ENCODE measurements at places on chromosomes 12 and 14. TPM values are rescaled to one million over a fixed set of nuclear protein-coding genes. Genes with fewer than 3 reads are reported as not detected.

Gene KRT77
- not detected for total RNA-seq

Gene GARIN6
- not detected for total RNA-seq

Gene LARP4
- total RNA-seq: 34.7 TPM

Gene SERPINA9
- total RNA-seq: not detected

Gene MYF5
- total RNA-seq: not detected

Gene NKX2-8
- total RNA-seq: not detected

Gene KRT75
- not detected for total RNA-seq

- DNase-seq: peak; percentile 93
These were observed 43.9 kb downstream of the PPP4R3A start for GRCh38 chr14:91466192-91466591.

DNA sequence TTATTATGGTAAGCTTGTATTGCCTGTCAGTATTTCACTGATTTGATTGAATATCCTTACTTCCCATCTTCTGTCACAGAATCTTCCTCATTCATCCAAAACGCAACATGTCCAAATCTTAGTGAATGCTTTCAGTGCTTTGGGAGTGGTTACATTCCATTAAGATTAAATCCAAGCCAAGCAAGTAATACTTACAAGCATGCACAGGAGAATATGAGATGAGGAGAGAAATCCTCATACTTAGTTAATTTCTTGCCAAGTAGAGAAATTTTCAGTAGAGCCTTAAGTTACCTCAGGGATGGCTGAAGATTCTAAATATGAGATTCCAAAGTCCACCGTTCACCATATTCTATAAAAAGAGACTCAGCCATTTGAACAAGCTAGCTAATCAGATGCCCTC is 316.0 kb downstream of the RAD51B start:
- no peak for DNase-seq

DNA sequence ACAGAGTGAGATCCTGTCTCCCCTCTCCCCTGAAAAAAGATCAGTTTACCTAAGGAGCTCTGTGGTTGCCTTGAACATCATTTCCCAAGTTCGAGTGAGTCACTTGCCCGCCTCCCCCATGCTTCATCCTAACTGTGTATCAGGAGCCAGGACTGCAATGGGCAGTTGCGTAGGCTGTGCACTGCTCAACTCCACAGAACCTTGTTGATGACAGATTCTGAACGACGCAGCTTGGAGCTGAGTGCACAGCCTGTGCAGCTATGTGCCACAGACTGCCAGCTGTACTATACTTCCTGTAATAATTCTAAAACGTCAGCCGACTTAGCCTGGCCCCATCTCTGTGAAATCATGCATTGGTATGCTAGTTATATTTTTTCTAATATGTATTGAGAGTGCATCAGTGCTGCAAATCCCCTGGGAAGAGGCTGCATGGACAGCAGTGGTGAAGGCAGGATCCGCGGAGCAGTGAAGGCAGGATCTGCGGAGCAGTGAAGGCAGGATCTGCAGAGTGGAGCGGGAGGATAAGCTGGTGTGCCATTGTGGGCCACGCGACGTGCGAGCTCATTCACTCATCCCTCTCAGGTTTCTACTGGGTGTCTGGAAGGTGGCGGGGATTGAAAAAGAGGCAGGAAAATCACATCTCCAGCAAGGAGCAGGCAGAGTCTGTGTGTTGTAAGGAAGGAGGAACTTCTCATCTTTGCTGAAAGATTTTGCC is 80.8 kb downstream of the GALNT9 start:
- DNase-seq: no peak

- peak; percentile 23 for DNase-seq
These were observed 6.6 kb upstream of the KLRD1 start for GRCh38 chr12:10301103-10301502.

DNA sequence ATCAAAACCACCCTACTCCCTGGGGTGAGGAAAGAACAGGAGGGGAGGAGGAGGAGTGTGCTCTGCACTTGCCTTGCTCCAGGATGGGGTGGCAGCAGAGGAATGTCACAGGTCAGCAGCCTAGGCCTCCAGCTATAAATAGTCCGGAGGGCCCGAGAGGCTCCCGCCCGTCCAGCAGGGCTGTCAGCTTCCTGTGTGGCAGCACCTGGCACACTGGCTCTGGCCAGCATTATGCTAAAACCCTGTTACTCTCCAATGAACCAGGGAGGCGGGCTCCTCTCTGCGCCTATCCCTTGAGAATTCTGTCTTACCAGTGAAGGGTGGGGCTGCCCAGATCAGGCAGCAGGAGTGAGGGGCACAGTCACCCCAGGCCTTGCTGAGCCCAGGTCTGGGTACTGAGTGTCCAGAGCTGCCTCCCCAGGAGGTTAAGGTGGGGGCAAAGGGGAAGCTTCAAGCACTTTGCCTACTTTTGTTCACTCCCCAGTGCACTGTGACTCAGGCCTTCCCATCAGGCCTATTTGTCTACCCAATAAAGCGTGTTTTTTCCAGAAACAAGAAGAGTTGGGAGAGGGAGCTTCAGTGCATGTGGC is 1.2 kb upstream of the COX14 start:
- peak; percentile 90 for DNase-seq

GRCh38 chr12:49784756-49785409 is 43.3 kb downstream of the NCKAP5L start:
- DNase-seq: peak; percentile 27

DNA sequence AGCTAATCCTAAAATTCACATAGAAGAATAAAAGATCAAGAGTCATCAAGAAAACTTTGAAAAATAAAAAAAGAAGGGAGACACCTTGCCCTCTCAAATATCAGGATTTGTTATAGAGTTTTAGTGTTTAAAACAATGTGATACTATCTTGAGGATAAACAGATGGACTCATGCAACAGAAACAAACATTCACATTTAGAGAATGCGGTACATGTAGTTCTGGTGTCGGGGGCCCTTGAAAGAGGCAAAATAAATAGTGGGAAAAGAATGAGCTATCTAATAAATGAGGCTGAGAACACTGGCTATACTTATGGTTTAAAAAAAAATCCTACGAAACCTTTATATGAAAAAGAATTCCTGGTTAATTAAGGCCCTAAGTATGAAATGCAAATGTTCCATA is 127.7 kb downstream of the LLPH start:
- DNase-seq: no peak

DNA sequence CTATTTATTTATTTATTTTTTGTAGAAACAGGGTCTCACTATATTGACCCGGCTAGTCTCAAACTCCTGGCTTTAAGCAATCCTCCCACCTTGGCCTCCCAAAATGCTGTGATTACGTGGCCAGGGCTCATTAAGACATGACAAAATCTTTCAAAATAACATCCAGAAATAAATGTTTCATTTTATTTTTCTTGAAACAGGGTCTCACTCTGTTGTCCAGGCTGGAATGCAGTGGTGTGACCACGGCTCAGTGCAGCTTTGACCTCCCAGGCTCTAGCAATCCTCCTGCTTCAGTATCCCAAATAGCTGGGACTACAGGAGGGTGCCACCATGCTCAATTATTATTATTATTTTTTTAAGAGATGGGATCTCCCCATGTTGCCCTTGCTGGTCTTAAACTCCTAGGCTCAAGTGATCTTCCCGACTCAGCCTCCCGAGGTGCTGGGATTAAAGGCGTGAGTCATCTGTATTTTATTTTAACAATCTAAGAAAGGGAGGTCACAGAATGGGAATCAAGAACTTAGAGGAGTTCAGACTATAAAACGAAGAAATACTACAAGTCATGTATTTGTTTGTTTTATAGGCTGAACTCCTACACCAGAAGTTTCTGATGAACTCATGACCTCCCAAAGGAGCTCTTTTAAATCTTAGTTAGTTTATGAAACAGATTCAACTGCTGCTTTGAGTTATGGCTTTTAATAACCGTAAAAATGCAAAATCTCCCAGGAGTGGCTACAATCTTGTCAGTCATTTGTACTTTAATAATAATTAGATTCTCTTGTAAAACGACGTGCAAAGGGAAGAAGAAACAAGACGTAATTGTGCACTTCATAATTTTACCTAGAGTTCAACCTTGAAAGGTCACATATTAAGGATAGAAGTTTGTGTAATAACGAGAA is 2.1 kb upstream of the TMEM263 start:
- peak; percentile 74 for DNase-seq

GRCh38 chr14:78152201-78153063 is 17.7 kb upstream of the NRXN3 start:
- no peak for DNase-seq
